Adipocyte (in vitro differentiated cells): ENCODE measurements at places on chromosomes 6 and 20.

DNA sequence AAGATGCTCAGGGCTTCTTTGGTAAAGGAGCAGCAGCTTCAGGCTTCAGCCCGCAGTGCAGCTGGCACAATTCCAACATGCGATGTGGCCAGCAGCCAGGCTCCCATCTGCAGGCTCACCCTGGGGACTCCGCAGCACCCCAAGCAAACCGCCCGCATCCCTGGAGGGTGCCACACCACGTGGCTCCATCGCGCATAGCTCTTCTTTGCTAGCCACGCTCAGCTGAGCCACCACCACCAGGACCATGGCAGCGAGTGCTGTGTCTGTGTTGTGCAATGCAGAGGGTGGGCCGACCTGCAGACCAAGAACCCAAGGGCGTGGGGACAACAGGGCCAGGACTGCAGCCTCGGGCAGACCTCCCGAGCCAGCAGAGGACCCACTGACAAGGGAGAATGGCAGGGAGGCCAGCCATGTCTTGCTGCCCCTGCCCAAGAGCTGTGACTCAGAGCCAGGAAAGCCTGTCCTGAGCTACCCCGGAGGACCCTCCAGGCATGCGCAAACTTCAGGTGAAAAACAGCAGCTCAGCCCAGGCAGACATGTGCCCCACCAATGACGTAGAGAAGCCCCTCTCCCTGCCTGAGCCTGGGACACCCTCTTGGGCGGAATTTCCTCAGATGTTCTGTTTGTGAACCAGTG lies 87.8 kb downstream of the GINS1 start:
- no peak for DNase-seq

- no peak for DNase-seq
Measured at GRCh38 chr6:103000688-103001087, 1607.2 kb downstream of the GRIK2 start.

DNA sequence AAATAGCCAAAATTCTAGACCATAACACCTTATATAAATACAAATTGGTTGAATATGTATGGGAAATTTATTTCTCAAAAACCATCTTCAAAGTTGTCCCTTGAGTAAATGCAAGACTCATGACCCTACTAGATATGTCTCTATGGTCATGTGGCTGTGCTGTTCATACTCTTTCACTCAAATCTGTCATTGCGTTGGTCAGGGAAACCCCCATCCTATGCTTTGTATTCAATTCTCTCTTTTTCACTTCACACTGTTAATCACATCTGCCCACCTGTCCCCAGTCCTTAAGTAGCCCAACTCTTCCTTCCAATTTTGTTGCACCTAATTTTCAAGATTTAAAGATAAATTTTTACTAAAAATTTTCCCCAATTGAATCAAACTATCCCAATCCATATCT lies 51.0 kb downstream of the RPS12 start:
- DNase-seq: no peak

GRCh38 chr6:18990059-18990978 lies 603.2 kb downstream of the RNF144B start:
- peak; percentile 56 for DNase-seq

DNA sequence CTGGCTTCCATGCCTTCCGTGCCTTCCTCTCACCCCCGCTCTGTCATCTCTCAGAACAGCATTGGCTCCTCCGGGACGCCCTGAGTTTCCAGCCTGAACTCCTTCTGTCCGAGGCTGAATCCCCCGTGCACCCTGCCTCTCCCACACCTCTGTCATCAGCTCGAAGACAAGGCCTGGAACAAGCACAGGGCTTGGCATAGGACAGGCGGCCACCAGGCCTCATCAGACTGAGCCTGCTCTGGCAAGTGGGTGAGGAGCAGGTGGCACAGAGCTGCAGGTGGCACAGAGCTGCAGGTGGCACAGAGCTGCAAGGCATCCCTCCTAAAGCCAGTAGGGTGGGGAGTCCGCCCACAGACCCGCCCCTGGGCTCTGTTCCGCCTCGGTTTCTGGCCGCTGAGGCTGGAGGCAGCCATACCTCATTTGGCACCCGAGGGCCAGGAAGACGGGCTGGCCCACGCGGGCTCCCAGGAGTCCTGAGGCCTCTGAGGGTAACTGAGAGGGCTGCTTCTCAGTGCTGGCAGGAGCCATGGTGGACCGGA lies 60.2 kb downstream of the EZR start:
- DNase-seq: no peak

- no peak for DNase-seq
Measured at GRCh38 chr20:54227241-54227640, 19.4 kb downstream of the PFDN4 start.

DNA sequence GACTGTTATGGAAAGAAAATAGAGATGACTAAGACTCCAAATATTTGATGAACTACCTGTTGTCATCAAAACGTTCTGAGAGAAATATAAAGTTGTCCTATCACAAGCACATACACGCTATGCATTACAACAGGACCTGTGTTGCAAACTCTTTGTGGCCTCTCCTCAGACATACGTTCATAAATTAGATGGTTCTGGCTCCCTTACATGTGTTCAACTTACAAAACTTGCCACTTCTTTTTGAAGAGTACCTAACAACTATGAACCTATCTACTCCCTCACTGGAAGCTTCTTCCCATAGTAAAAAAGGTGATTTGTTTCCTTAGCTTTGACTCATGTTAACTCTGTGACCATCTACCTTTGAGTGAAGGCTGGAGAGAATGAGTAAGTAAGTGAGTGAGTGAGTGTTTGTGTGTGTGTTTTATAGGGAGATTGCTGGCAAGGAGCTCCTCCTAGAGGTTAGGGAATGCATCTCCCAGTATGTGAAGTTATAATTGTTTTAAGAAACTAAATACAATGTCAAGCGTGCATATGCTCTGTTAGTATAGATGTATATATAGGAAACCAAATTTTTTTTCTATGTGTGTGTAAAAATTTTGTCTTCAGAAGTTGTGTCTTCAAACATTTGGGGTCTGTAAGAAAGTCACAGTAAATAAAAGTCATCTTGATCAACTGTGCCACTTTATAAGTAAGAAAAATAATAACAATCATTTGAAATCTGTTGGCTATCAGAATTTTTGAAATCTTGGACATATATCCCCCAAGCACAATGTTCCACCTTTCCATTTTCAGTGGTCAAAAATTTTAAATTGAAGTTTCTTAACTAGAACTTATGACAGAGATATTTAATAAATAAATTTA lies 1211.1 kb upstream of the GJE1 start:
- peak; percentile 79 for DNase-seq

GRCh38 chr6:25486550-25486949 lies 165.5 kb upstream of the SCGN start:
- DNase-seq: no peak

- DNase-seq: no peak
Measured at GRCh38 chr6:44068607-44069296, 58.5 kb downstream of the MRPL14 start.
